ENCODE measurements at places on chromosomes 11 and 22. TPM values are rescaled to one million over a fixed set of nuclear protein-coding genes. Genes with fewer than 3 reads are reported as not detected.

- DNase-seq = peak; percentile 28
These were observed 9.4 kb downstream of the CDC45 start for GRCh38 chr22:19488884-19489843.

The TAF6L gene
- total RNA-seq = 12.0 TPM

DNA sequence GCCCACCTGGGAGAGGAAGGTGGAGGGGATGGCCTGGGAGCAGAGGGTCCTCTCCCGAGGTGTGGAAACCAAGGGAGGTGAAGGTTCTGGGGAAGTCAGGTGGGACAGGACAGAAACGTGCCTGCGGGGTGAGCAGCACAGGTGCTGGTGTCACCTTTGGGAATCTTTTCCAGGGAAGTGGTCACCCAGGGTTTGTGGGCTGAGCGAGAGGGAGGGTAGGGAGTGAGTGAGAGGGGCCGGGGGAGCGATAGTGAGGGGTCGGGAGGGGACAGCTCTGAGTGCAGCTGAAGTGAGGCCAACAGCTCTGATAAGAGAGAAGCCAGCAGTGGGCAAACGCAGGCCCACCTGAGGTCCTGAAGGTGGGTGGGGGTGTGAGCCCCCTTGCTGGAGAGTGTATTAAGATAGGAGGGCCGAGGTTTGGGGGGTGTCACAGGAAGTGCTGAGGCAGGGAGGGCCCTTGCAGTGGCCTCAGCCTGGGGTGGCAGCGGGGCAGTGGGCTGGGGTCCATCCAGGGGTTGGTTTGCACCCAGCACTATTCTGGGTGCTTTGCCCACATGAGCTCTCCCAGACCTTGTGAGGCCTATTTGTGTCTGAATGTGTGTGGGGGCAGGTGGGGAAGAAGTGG, 1.6 kb upstream of the SHANK3 start:
- DNase-seq = no peak

The PHLDA2 gene
- 118 TPM for total RNA-seq

The CASP1 gene
- total RNA-seq = 34.4 TPM

The GAS2L1 gene
- 15.3 TPM for total RNA-seq

The OR10G6 gene
- total RNA-seq = not detected

GRCh38 chr11:28176351-28176750, 68.2 kb downstream of the METTL15 start:
- peak; percentile 56 for DNase-seq

DNA sequence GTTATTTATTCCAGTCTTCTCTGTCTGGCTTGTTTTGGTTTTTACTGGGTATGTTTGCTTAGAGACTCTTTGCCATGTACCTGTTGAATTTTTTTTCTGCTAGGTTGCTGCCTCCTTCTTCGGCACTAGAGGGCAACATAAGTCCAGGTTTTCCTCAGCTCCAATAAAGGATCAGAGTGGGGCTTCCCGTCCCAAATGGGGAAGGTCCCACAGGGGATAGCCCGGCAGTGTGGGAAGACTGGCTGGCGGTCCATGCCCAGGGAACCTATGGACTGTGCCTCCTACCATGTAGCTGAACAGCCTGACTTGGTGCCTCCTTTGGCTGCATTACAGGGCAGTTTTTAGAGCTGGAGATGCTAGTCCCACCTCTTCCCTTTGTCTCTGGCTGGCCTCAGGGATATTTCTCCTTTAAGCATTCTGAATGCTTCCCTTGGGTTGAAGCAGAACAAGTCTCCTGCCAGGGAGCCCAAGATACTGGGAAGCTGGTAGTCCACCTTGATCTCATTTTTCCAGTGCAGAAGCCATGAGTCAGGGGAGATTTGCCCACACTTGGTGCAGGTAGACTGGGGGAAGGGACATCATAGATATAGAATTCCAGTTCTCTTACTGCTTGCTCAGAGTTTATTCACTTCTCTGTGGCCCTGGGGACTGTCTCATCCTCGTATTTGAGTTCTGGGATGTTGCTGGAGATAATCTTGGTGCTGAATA, 60.2 kb downstream of the BRD1 start:
- DNase-seq = peak; percentile 55

DNA sequence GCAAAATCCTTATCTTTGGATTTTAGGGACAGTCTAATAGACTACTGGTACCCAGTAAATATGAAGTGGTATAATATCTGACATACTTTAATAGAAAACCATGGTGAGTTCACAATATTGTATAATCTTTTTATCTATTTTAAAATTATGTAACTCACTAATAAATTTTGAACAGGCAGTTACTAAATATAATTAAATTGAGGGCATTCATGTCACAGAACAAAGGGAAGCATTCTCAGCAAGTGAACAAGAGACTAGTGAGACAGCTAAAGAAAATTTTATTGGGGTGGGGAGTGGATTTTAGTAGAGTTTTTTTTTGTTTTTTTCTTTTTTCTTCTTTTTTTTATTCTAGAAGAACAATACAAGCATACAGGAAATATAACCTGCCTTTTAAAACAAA, 55.0 kb downstream of the DNAJC24 start:
- DNase-seq = no peak

- DNase-seq = peak; percentile 8
These were observed 103.5 kb downstream of the USP35 start for GRCh38 chr11:78292109-78292803.

The E2F8 gene
- total RNA-seq = 0.88 TPM

- DNase-seq = no peak
These were observed 73.3 kb downstream of the PRSS23 start for GRCh38 chr11:86873573-86874083.

DNA sequence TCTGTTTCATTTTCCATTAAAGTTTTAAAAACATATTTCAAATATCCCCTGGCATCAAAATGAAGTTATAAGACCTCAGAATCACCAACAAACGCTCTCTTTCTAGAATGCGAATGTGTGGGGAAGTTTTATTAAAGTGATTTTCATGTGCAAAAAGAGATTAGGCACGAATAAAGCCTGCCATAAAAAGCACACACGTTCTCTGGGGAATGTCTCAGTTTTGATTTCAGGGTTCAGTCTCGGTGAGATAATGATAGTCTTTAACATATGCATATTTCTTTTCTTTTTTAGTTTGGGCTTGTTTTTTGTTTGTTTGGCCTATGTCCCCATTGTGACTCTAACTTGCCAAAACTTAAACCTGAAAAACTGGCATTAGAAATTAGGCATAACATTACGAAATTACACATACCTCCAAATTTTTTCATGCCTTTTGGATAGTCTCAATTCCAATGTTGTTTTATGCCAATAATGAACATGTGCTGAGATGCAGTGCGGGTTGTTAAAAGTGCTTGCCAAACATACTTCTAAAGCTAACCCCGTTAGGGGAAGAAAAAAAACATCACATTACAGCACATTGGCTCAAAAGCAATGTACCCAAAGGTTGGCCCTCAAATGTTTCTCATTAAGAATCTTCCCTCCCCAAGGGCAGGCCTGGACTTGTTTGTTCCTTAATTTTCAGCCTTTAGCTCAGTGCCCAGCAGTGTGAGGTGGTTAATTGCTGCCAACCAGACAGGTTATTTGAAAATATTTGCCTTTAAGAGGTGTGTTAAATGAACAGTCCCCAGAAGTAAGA, 33.2 kb upstream of the FBLN1 start:
- DNase-seq = peak; percentile 91

- no peak for DNase-seq
These were observed 5.2 kb downstream of the IFT27 start for GRCh38 chr22:36770513-36771231.

DNA sequence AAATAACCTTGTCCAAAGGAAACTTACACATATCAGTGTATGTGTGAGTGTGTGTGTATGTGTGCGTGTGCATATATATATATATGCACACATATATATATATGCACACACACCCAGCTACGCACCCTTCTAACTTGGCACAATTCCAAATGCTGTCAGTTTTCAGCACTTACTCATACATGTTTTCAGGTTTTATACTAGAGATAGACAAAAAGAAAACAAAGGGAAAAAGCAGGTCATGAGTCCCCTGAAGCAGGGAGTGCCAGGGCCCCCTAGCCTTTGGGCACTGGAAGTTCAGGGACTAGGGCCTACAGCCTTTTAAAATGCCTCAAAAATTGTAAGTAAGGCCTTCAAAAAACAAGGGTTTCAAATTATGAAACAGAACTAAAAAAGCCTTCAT, 265.4 kb downstream of the CADM1 start:
- DNase-seq = peak; percentile 39

DNA sequence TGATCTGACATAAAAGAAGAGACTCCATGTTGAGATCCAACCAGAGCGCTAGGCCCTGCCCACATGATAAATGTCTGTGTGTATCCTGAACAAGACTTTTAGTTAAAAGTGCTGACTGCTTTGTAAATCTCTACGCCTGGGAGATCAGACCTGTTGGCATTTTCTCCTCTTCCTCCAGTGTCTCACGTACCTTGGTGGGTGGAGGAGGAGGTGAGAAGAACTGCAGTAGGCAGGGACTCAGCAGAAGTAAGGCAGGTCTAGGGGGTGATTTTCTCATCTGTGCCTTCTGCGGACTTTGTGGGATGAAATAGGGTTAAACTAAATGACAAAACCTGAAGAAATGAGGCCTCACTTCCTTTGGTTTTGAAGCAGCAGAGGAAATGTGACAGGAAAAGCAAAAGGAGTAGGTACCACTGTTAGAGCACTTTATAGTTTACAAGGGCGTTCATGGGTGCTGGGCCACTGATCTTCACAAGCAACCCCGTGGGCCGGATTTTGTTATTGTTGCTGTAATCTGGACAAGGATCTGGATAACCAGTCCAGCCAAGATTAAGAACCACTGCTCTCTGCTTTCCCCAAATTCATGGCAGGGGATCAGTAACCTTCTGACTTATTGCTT, 36.7 kb upstream of the PLET1 start:
- DNase-seq = no peak

DNA sequence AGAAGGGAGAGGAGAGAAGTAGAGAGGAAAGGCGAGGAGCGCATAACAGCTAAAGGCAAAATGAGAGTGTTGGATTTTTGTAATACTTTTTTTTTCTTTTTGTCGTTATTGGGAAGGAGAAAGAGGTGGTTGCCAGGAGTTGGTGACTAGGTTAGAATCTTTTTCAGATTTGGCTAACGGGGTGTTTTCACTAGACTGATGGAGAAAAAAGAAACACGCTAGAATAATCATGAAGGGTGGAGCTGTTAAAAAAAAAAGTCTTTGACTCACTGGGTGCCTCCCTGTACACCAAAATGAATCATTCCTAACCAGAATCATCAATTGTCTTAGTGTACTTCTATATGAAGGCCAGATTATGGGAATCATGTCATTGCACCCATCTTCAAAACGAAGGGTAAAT, 12.7 kb downstream of the BLID start:
- DNase-seq = peak; percentile 47

- no peak for DNase-seq
These were observed 368.6 kb downstream of the OPCML start for GRCh38 chr11:133163463-133164419.

DNA sequence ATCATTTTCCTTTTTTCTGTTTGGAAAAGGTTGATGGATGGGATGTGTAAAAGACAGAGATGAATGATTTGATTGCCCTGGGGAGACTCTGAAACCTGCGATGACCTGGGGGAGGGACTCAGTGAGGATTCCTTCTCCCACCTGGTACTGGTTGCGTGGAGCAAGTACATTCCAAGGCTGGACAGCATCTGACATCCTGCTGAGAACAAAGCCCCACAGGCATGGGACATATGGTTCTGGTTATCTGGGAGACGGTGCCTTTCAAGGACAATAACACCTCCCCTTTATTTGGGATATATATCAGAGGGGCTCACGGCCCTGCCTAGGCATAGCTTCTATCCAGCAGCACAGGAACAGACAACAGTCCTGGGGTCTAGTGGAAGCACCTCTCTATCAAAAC, 527.8 kb downstream of the METTL15 start:
- no peak for DNase-seq

The IFITM10 gene
- total RNA-seq = 1.9 TPM

DNA sequence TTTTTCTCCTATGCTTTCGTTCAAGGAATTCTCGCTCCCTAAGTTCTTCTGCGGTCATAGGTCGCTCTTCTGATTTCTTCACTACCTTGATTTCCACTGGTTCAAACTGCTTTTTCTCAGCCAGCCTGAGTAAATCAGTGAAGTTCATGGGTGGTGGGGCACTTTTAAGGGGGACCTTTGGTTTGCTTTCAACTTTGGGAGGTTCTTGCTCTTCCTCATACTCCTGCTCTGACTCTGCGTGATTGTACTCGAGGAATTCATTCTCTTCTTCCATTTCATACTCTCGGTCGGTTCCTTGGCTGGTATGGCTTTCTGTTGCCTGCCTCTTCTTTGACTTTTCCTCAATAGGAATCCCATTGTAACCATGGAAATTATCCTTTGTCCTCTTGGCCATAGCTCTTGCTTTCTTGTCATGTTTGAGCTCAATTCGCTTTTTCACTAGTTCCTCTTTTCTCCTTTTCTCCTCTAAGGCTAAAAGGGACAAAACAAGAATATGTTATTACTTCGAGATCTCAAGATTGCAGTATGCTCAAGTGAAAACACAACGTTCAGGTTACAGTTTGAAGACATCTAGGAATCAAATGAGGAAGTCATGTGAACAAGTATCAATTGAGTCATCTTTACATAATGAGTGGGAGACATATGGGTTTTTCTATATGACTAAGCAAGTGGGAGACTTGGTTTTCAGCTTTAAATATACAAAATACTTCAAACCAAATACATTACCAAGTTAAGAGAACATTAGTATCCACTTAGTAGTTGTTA, 16.2 kb downstream of the MISFA start:
- no peak for DNase-seq

The CRYBA4 gene
- not detected for total RNA-seq

DNA sequence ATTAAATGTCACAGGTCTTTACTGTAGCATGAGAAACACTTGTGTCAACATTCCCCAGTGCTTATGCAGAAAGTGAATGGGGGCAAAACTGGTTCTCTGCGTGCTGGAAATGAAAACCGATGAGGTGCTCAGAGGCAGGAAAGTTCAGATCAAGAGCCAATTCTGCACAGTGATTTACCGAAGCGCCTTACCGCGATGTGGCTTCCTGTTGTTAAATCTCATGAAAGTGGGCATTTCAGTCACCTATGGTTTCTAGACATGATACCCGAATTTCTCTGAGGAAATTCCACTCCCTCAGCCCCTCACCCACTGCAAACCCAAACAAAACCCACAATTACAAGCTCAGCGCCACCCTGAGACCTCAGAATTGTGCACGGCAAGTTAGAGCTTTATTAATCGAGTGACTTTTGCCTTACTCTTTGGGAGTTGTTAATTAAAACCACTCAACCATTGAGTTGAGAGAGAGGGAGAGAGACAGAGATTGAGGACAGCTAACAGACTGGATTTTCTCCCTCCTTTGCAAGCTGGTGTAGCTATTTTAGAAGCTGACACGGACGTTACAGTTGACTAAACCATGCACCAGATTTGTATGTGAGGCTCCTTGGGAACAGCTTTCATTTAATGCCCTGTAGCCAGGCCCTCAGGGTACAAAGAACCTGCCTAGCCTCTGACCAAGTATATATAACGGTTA, 196.4 kb downstream of the DBX1 start:
- DNase-seq = no peak

GRCh38 chr11:80638296-80638695, 1197.5 kb upstream of the TENM4 start:
- DNase-seq = peak; percentile 58

The PPFIBP2 gene
- 4.3 TPM for total RNA-seq

DNA sequence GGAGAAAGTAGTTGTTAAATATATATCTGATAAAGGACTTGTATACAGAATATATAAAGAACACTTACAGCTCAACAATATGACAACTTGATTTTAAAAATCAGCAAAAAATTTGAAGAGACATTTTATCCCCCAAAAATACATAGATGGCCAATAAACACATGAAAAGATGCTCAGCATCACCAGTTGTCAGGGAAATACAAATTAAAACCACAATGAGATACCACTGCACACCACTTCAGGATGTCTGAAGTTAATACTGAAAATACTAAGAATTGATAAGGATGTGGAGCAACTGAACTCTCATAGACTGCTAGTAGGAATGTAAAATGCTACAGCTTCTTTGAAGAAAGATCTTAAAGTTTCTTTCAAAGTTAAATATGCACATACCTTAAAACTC, 49.2 kb downstream of the KREMEN1 start:
- DNase-seq = no peak

Measured in MCF 10A (cell line).